Inflammatory macrophage (primary cell): ENCODE measurements at places on chromosomes 3 and 15.

DNA sequence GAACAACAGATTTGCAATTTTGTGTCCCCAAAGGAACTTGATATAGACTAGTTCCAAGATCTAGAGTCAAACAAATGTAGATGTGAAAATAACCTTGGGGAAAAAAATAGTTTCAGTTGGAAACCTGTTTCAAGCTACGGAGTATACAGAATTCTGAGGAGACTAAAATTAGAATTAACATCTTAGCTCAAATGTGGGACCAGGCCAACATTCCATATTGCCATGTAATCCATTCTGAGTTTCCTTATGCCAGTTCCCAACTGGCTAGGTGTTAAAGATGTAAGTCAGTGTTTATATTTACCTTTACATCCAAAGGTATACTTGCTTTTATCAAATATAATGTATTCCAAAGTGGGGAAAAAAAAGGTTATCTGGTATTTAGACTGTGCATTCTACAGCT lies 76.3 kb downstream of the UBE3A start:
- no peak for DNase-seq

GRCh38 chr3:4060064-4060463 lies 243.1 kb upstream of the SETMAR start:
- DNase-seq, result no peak

DNA sequence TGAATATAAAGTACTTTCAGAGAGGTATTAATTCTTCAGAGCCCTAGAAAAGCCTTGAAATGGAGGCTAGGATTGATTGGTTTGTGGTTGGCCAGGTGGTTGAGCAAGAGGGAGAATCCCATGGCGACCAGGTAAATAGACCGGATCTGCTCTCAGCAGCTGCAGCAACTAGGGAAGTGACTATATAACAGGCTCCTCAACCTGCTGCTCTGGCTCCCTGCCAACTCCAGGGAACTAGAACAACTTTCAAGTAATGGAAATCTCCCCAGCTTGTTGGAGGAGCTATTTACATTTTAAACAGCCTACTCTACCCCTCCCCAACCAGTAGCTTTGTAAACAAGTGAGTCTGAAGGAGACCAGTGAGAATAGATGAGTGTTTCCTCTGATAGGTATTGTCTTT lies 121.8 kb upstream of the CADM2 start:
- DNase-seq, result no peak

- no peak for DNase-seq
These were observed 57.9 kb upstream of the SEC22A start for GRCh38 chr3:123143669-123144411.

- DNase-seq, result no peak
These were observed 90.1 kb downstream of the CHST2 start for GRCh38 chr3:143209715-143210059.

DNA sequence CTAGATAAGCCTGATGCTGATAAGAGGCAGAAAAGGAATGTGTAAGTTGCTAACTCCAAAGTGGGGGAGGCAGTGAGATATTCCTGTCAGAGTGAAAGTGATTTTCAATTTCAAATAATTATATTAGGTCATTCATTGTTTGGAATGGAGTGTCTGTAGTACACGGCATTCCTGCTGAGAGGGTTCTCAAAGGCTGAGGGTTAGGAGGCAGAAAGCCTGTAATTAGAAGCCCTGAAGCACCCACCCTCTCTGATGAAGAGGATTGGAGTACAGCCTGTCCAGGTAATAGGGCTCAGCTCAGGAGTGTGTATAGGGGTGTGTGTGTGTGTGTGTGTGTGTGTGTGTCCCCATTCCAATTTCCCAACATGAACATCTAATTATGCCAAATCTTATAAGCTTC lies 486.8 kb downstream of the MAGI1 start:
- DNase-seq, result no peak

- DNase-seq, result peak; percentile 86
These were observed 216.1 kb downstream of the SLCO3A1 start for GRCh38 chr15:92069308-92070250.

- DNase-seq, result no peak
These were observed 7.4 kb downstream of the STIMATE start for GRCh38 chr3:52889901-52890300.

DNA sequence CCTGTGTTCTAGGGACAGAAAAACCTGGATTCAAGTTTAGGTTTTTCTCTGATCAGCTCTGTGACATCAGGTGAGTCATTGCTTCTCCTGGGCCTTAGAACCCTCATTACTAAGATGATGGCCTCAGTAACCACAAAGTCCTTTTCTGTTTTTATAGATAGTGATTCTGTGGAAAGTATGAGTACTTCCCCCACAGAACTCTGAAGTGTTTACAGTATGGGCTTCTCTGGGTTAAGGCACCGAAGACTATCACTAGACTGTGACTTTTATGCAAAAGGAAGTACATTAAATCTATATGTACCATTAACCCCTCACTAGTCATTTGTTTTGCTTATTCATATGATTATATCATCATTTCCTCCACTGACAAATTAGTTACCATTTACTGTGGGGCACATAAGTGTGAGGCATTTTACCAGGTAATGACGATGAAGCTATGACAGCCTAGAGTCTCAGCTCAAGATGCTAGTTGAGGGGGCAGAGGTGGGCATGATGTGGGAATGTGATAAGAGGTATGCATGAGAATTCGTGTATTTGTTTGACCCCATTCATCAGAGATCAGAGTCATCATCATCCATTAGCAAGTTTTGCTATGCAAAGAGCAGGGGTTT lies 15.0 kb upstream of the RORA start:
- no peak for DNase-seq

DNA sequence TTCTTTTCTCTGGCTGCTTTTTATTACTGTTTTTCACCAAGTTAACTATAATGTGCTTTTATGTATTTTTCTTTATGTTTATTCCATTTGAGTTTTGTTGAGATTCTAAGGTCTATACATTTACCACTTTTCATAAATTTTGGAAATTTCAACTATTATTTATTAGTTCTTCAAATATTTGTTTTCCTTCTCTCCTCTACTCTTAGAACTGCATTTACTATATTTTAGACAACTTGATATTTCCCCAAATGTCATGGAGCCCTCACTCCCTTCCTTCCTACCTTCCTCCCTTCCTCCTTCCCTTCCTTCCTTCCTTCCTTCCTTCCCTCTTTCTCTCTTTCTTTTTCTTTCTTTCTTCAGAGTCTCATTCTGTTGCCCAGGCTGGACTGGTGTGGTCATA lies 81.4 kb upstream of the TNIK start:
- no peak for DNase-seq
